Activated T-helper 1 cell treated with anti-CD3 and anti-CD28 coated beads, Interleukin-12 subunit alpha, Interleukin-12 subunit beta, Interleukin-2, Interleukin-4 antibody, amounts not matched to agents 30 ng/mL and 10 ng/mL and 1 ng/mL, durations not matched to agents 14 hours and 24 hours and 36 hours (primary cell): ENCODE measurements at places on chromosomes 5 and 9. TPM values are rescaled to one million over a fixed set of nuclear protein-coding genes. Genes with fewer than 3 reads are reported as not detected.

- no peak overlapping the region for H3K27ac ChIP-seq
- H3K36me3 ChIP-seq, result no peaks in the 10 kb centered on the region
- DNase-seq, result no peak
- peaks cover 13% of the 10 kb centered on the region for H3K4me1 ChIP-seq
These were observed 99.5 kb downstream of the DAB2IP start for GRCh38 chr9:121750715-121751623.

DNA sequence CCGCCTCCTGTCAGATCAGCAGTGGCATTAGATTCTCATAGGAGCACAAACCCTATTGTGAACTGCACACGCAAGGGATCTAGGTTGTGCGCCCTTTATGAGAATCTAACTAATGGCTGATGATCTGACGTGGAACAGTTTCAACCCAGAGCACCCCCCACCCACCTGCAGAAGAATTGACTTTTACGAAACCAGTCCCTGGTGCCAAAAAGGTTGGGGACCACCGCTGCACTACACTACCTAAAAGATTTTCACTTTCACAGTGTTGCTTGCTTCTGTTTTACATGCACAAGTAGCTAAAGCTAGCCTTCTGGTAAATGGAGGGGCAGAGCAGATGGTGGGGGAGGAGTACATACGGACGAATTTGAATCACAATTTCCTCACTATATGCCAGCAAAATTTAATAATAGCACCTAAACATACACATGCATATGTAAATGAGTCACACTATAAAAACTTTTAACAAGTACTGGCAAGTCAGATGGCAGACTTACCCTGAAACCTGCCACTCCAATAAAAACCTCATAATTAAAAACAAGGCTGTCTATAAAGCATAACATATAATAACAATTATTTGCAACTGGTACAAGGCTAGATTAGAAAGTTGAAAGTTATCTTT lies 24.0 kb upstream of the CDKN2B start:
- H3K27ac ChIP-seq, result no peak overlapping the region
- DNase-seq, result no peak
- peaks cover 30% of the 10 kb centered on the region for H3K4me1 ChIP-seq
- peaks cover 2% of the 10 kb centered on the region for H3K36me3 ChIP-seq

GRCh38 chr9:135619599-135619886 lies 19.8 kb downstream of the GLT6D1 start:
- no peaks in the 10 kb centered on the region for H3K4me1 ChIP-seq
- H3K4me3 ChIP-seq, result no peak overlapping the region

GRCh38 chr9:104280711-104281110 lies 186.6 kb downstream of the SMC2 start:
- H3K27ac ChIP-seq, result no peak overlapping the region
- H3K4me1 ChIP-seq, result no peaks in the 10 kb centered on the region
- no peak for DNase-seq
- no peaks in the 10 kb centered on the region for H3K36me3 ChIP-seq

The GLRA1 gene
- total RNA-seq, result not detected in 2 replicates

The GPSM1 gene
- total RNA-seq, result 18.3 and 19.1 TPM in 2 replicates

DNA sequence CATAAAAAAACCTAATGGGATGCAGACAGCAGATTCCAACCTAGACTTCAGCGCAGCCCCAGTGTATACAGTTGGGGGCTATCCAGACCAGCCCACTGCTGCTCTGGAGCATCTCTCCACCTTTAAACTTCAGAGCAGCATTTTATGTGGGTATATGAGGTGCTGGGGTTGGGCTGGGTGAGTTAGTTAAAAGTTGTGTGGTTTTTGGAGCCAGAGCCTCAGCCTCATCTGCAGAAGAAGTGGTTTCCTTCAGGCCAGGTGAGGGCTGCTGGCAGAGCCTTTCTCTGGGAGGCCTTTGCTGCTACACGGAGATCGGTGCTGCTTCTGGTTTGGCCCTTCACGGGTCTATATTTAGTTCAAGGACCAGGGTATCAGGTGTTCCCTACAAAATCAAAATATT lies 228.3 kb downstream of the PDZD2 start:
- DNase-seq, result no peak
- no peaks in the 10 kb centered on the region for H3K4me1 ChIP-seq
- no peak overlapping the region for H3K27ac ChIP-seq
